ENCODE measurements at places on chromosomes 16 and 17.

DNA sequence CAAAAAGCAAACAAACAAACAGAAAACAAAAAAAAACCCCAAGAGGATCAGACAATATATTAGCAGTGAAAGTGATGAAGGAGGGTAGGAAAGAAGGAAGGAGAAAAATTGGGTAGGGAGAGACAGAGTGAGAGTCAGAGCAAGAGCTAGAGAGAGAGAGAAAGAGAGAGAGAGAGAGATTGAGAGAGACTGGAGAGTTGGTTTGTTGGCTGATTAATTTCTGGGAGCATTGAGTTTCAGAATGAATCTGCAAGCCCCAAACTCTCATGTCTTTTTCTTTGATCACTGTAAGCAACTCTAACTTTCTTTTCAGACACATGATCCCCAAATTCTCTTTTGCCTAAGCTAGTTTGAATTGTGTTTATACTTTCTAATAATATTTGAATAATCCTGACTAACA is 388.1 kb downstream of the SHISA9 start:
- H3K4me1 ChIP-seq, result no peaks in the 10 kb centered on the region
- H3K4me3 ChIP-seq, result no peak overlapping the region
- no peak overlapping the region for H3K27ac ChIP-seq
- no peak for DNase-seq
- no peaks in the 10 kb centered on the region for H3K27me3 ChIP-seq

DNA sequence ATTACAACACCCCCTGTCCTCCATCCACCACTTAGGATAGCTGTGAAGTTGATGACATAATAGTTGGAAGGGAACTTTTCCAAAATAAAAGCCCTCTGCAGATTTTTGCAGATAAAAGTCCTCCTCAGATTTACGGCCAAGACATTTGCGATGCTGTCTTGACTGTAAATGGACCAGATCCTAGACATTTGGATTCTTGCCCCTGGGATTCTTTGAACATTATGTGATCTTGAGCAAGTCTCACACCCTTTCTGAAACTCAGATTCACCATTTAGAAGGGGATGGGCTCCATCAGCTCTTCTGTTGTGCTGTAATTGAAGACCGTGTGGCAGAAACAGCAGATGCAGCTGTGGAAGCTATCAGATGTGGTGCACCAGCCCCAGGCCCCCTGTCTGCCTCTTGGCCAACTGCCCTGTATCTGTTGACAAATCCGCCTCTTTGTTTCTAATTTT is 153.9 kb upstream of the CACNG3 start:
- H3K27me3 ChIP-seq, result no peaks in the 10 kb centered on the region
- H3K27ac ChIP-seq, result no peak overlapping the region
- H3K4me3 ChIP-seq, result no peak overlapping the region
- H3K36me3 ChIP-seq, result no peaks in the 10 kb centered on the region
- H3K4me1 ChIP-seq, result no peaks in the 10 kb centered on the region

- H3K36me3 ChIP-seq, result peaks cover 19% of the 10 kb centered on the region
- no peak overlapping the region for H3K4me3 ChIP-seq
- H3K27ac ChIP-seq, result peak overlapping the region; percentile 45
- DNase-seq, result no peak
- peaks cover 9% of the 10 kb centered on the region for H3K4me1 ChIP-seq
These were observed 23.3 kb upstream of the RASL10B start for GRCh38 chr17:35708149-35708548.

DNA sequence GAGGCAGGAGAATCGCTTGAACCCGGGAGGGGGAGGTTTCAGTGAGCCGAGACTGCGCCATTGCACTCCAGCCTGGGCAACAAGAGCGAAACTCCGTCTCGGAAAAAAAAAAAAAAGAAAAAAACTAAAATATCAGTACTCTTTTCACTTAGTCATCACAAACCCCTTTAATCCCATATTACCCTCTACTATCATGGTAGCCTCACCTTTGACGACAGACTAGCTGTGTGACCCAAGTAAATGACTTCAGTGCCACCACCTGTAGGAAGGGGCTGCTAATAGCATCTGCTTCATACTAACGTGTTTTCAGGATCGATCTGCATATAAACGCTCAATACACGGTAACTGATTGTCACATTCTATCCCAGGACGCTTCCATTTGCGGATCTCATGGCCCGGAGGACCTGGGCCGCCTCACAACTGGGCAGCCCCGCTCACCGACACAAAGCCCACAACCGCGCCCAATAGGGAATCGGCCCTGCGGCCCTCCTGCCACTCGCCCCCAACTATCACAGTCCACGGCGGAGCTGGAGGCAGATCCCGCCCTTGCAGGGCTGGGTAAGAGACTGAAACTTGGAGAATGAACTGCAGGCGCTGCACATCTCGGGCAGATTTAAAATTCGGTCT is 1.1 kb upstream of the ZNF263 start:
- peak overlapping the region; percentile 94 for H3K4me3 ChIP-seq
- peaks cover 21% of the 10 kb centered on the region for H3K4me1 ChIP-seq
- peaks cover 3% of the 10 kb centered on the region for H3K27me3 ChIP-seq
- peak overlapping the region; percentile 100 for H3K27ac ChIP-seq
- peaks cover 20% of the 10 kb centered on the region for H3K36me3 ChIP-seq

- no peaks in the 10 kb centered on the region for H3K36me3 ChIP-seq
- H3K4me3 ChIP-seq, result no peak overlapping the region
These were observed 24.6 kb upstream of the COX10 start for GRCh38 chr17:14044702-14045101.

All from osteocyte (in vitro differentiated cells).